ENCODE measurements at places on chromosomes 2 and 18.
A peak's percentile ranks its signal among the peaks of the same experiment; 100 is the strongest.

DNA sequence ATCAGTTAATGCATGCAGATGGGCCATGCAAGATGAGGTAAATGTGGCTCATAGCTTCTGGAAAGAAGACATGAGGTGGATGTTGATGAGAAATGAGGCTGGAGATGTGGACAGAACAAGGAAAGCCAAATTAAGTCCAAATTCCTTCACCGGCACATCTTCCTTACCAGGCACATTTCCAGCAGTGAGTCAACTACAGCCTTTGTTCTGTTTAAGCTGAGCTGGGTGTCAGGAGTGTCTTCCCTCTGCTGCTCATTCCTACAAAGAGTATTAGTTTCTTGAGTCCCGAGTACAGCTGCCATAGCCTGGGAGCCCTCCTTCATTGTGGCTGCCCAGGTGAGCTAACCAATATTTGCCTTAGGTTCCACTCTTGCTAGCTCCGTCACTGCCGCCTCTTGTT lies 945.0 kb downstream of the SLC4A3 start:
- DNase-seq: no peak

DNA sequence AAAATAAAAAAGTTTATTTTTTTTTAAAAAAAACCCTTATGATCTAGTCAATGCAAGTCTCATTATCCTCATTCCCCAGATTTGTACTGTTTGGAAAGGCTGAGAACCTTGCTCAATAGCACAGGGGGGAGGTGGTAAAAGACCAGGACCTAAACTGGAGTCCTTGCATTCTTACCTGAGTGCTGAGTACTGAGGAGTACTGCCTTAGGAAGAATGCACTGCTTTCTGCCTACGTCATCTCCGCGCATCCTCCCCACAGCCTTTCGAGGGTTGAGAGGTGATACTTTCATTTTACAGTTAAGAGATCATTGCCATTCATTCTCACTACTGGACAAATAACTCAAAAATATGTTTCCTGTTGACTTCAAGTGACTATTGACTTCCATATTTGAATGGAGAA lies 73.8 kb downstream of the MAP3K20 start:
- DNase-seq: no peak

GRCh38 chr2:176813621-176814049 lies 399.0 kb upstream of the HNRNPA3 start:
- peak; percentile 16 for DNase-seq

DNA sequence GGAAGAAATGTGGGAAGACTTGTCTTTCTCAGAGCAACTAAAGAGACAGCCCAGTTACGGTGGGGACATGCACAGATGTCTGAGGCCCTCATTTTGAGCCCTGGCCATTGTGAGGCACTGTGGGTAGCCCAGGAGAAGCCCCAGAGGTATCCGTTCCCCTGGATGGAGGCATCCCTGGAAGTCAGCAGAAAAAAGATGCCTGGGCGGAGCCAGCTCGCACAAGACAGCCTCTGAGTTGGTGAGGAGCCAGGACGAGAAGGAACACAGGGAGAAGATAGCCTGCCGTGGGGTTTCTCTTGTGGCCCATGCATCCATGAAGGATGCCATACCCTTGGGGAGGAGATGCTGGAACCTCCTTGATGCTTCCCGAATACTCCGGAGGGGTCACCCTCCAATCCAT lies 56.9 kb upstream of the SEMA4C start:
- DNase-seq: no peak

GRCh38 chr2:219498280-219499057 lies at the start of gene GMPPA:
GMPPA (plus strand) TSS chr2:219498891; CDS start chr2:219499976, 1,085 bp downstream.
- peak; percentile 93 for DNase-seq

DNA sequence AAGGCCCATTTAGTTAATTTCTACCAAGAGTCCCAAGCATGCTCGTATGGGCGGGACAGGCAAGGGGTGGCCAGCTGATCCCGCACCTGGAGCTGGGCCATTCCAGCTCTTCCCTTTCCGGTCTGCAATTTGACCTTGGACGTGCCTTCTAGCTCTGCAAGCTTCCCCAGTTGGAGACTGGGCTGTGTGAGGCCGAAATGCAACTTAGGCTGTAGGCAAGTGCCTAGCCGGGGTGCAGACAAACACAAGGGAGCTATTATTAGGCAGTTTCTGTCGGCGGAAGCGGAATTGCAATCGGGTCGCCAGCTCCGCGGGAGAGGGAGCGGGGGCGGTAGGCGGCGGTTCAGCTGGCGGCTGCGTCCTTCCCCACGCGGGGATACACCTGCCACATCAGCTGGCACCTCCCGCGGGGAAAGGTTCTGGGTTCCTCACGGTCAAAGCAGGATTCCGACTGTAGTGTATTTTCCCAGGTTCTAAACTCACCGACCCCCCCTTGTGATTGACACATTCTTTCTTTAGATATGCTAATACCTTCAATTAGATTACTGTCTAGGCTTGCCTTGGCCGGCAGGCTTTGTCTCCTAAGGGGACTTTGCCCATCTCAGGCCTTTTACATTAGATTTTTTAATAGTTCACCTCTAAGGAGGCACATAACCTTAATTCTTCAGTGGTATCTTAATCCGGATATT lies 17.1 kb upstream of the ZNF532 start:
- peak; percentile 81 for DNase-seq

- no peak for DNase-seq
Observed at GRCh38 chr2:133025004-133025403, 355.0 kb upstream of the LYPD1 start.

DNA sequence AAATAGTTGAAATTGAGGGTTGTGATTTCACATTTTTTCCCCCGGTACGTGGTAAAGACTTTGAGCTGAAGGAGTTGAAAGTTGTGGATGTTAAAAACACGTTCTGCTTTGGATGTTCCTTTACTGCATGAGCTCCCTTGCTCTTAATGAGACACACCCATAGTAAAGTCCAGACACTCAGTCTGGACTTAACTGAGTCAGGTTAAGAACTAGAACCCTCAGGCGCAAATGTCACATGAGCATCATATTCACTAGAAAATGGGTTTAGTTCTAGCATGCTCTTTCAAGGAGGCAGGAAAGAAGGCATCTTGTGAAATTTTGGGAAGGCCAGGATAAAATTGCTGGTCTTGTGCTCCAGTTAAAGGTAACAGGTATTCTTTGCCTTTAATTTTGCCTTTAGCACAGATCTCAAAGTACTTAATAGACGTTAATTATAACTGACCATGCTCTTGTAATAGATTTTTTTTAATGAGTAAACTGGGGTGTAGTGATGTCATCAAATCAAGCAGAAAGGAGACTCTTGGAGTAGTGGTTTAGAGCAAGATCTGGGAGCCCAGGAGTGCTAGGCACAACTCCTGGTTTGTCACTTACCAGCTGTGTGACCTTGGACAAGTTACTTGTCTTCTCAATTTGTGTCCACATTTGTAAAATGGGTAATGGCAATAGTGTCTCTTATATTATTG lies 20.6 kb downstream of the ITGA6 start:
- DNase-seq: no peak

- no peak for DNase-seq
Observed at GRCh38 chr18:49639643-49640391, 78.0 kb downstream of the LIPG start.

- DNase-seq: no peak
Observed at GRCh38 chr2:63977904-63978303, 41.3 kb downstream of the VPS54 start.

DNA sequence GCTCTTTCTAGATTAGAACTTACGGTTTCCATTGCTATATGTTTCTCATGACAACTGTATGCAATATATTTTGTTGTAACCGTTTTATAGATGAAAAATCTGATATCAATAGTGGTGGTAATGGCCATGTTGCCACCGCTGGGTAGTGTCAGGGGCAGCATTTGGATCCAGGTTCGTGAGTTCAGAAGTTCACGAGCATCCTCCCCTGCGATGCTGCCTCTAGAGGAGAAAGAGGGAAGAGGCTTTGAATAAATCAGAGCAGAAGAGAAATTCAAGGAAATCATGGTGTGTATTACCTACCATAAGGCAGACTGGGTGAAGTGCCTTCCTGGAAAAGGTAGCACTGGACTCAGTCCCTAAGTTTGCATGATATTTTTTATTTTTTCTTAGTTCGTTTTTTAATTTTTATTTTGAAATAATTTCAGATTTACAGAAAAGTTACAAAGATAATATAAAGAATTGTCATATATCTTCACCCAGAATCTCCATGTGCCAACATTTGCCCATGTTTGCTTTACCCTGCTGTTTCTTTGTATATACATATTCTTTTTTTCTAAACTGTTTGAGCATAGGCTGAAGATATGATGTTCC lies 3.3 kb upstream of the ZBTB7C start:
- DNase-seq: peak; percentile 46

DNA sequence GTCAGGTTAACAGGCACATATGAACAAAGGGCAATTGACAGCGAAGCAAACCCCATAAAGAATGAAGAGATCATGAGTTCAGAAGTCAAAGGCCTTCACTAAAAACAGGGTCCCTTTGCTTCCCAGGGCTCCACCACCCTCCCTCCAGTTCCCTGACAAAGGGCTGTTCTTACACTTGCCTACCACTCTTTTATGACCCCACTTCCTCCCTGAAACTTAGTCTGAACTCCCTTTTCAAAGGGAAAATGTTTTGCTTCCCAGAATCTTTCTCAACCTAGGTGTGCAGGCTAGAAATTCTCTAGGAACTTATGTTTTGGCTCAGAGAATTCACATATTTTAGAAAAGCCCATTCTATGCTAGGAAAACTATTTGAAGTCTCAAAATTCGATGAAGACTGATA lies 86.0 kb upstream of the ITGA4 start:
- no peak for DNase-seq

DNA sequence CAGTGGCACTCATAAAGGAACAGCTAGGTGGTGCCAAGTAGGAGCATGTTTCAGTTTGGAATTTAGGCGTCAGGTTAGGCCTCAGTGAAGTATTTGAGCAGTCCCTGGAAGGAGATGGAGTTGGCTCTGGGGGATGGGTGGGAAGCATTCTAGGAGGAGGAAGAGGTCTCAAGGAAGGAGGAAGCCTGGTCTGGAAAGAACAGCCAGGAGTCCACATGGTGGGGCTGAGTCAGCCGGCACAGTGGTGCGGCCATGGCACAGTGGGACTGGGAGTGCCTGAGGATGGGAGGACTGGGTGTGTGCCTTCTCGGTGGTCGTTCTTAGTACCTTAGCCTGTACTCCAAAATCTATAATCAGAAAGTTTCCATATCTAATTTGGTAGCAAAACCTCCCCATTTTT lies 373.3 kb downstream of the PTPRM start:
- DNase-seq: no peak

- peak; percentile 64 for DNase-seq
Observed at GRCh38 chr2:182522405-182522896, 95.6 kb upstream of the PDE1A start.

- DNase-seq: no peak
Observed at GRCh38 chr2:186457908-186458307, 28.2 kb upstream of the ZC3H15 start.

DNA sequence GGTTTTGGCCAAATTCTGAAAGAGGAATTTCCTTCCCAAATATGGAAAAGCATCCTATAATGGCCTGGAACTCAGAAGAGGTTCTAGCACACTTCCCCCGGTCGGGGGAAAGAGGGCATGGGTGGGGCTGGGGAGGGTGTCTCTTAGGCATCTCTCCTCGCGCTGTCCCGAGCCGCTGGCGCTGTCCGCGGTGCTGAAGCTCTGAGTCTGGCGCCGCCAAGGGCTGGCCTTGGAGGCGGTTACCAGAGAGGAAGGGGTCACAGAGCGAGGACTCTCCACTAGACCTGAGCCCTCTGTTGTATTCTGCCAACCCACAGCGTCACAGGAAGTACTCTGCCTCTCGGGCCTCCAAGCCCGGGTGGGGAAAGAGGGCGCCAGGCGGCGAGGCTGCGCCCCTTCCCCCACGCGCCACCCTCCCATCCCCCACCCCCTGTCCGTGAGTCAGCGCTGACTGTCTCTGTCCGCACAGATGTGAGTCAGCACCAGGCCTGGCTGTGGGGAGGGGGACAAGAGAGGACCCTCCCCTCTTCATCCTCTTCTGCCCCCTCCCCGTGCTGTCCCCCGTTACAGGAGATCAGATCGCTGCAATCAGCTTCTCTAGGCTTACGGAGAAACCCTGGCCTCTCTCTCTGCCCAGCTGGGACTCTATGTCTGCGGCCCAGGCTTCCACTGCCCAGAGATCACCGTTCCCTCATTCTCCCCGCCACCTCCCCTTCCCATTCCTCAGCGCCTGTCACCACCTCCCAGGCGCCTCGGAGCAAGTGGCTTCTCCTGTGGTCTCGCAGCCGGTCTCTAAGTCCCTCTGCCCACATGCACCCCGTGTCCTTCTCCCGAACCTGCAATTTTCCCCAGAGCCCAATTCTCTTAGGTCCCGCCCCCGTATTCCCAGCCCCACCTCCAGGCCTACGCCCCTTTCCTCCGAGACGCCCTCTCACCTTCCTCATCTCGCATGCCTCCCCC lies 779 bp downstream of the PTPRN start:
- peak; percentile 74 for DNase-seq

DNA sequence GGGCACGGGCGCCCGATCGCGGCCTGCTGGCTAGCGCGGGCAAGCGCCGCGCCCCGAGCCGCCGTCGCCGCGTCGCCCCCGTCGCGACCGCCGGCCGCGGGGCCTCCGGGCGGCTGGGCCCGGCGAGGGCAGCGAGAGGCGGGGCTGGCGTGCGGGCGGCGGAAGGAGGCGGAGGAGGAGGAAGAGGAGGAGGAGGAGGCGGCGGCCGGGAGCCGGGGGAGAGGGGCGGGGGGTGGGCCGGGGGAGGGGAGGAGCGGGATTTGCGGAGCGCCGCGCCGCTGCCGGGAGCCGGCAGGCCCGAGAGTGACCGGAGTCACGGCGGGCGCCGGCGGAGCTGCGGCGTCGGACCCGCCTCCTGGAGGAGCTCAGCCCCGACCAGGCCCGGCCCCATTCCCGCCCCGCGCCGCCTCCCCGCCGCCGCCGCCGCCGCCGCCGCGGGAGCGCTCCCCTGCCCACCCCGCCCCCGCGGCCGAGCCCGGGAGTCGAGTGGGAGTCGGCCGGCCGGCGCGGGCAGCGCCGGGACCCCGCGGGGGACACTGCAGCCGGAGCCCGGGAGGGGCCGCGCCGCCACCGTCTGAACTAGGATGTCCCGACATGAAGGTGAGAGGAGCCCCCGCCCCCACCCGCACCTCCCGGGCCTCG lies at the start of gene KCMF1:
Gene KCMF1, plus strand, starts transcription at position 294 of the 642 bp plus-strand sequence. Its CDS starts 291 bp downstream, at position 585.
- DNase-seq: peak; percentile 21

DNA sequence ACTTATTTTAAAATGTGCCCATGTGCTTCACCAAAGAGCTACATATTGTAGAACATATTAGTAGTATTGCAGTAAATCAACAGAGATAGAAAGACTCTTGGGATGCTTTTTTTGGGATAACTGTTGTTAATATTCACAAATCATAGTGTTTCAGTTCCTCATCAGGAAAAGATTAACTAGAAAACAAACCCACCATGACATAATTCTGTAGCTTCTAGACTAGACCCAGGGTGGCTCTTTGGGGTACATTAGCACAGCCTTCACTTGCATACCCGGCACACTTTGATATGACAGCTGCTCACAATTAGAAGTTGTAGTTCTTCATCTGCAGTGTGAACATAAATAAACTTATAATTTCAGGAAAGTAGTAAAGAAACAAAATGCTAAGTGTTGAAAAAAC lies 154.2 kb downstream of the ATP9B start:
- DNase-seq: no peak

DNA sequence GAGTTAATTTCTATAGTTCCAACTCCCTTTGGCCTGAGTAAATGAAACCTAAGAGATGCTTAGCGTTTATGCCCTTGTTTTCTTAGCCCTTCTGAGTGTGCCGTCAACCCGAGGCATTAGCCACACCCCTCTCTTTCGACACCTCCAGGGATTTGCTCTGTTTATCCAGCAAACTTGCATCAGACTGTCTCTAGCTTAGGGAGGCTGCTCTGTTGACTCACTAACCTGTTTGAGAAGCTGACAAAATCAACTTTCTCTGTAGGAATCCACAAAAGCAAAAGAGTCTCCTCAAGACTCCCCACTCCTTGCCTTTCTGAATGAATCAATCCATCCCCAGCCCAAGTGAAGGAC lies 317.6 kb downstream of the TNS1 start:
- DNase-seq: no peak
